ENCODE measurements at places on chromosomes 2 and 18. TPM values are rescaled to one million over a fixed set of nuclear protein-coding genes. Genes with fewer than 3 reads are reported as not detected.

STON1 gene
- 5.7 TPM for total RNA-seq

- no peak for DNase-seq
- no peak overlapping the region for H3K27ac ChIP-seq
- H3K27me3 ChIP-seq: no peaks in the 10 kb centered on the region
- H3K4me3 ChIP-seq: no peak overlapping the region
- no peaks in the 10 kb centered on the region for H3K36me3 ChIP-seq
- no peaks in the 10 kb centered on the region for H3K4me1 ChIP-seq
Measured at GRCh38 chr18:26206488-26206887, 19.8 kb upstream of the TAF4B start.

GRCh38 chr2:40953341-40953740 lies 501.5 kb upstream of the SLC8A1 start:
- no peak for DNase-seq
- no peak overlapping the region for H3K27ac ChIP-seq
- H3K36me3 ChIP-seq: no peaks in the 10 kb centered on the region
- no peak overlapping the region for H3K4me3 ChIP-seq
- H3K4me1 ChIP-seq: no peaks in the 10 kb centered on the region

NEU2 gene
- total RNA-seq: not detected

APOB gene
- under 0.01 TPM for total RNA-seq
